Renal cortex interstitium (tissue), 15 donors: ENCODE measurements at places on chromosomes 4 and X.

GRCh38 chr4:77849278-77849965 lies 13.2 kb upstream of the MRPL1 start:
- no peak for DNase-seq

- no peak for DNase-seq
These were observed 124.1 kb upstream of the WDR1 start for GRCh38 chr4:10240691-10241090.

DNA sequence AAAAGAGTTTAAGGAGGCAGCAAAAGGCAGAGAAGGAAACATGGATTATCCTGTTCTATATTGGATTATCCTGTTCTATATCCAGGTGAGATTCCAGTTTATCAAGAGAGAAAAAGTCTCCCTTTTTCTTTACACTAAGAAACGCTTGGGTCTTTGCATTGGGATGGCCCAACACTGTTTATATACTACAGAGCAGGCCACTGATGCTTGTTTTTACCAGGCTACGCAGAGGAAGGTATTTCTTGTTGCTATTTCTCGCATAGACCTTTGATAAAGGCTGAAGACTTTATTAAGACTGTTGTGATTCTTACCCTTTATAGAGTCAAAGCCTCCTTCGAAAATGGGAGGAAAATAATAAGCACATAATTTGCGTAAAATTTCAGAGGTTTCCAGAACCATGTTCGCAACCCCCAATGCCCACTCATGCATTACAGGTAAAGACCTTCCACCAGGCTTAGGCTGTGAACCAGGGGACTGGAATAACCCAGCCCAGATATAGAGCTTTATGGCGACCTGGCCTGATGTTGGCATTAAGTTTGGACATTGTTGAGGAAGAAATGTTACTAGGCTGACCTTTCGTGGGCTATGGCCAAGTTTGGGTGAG lies 218.3 kb downstream of the PTTG2 start:
- DNase-seq = no peak

GRCh38 chr4:127852661-127853060 lies 28.0 kb upstream of the PLK4 start:
- no peak for DNase-seq

- no peak for DNase-seq
These were observed 651.1 kb downstream of the ANKRD50 start for GRCh38 chr4:124061413-124061812.

DNA sequence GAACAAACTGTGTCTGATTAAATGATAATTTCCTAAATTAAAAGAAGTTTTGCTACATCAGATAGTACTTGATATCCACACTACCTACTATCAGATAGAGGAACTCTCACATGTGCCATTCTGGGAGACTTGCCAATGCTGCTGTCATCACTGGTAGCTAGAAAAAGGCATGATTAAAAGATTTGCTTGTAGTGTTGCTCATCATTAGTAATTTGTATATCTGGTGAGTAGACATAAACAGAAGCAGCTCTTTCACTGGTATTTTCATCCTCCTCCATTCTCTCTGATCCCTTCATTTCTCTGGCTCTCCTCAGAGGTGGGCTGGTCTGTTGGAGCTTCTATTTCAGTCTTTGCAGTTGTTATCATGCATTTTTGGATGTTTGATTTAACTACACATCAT lies 56.0 kb downstream of the SPRY1 start:
- peak; percentile 14 for DNase-seq

DNA sequence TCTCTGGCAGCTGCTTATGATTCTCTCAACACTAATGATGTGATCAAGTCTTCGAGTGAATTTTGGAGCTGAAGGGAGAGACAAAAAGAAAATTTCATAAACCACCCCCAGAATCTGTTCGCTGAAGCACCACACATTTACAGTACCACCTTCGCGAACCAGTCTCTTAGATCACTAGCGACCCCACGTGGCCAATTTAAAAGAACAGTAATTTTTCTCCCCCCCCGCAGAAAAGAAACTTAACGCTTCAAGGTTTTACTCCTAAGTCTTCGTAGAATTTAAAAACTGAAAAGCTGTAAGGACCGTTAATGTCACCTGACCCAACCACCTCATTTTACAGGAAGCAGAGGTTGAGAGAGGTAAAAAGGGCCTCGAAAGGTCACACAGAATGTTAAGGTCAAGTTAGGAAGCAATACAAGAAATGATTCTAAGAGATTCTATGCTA lies 187.5 kb downstream of the QDPR start:
- DNase-seq = no peak

- no peak for DNase-seq
These were observed 25.9 kb upstream of the PASD1 start for GRCh38 chrX:151537572-151537971.

DNA sequence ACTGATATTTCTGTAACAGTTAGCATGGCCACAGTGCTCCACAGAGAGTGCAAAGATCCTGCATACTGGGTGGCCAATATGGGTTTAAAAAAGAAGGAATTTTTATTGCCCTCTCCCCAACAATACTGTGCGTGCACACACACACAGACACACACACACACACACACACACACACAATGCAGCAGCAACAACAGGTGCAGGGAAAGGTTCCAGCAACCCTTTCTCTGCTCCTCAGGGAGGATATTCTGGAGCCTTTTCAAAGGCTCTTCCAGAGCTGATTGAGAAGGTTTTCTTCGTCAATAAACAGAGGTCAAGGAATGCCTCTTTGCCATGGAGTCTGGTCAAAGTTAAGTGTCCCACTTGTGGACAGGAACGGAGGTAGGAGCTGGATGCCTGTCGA lies 84.8 kb upstream of the ZFP42 start:
- no peak for DNase-seq

GRCh38 chr4:99722725-99723124 lies 65.1 kb upstream of the C4orf54 start:
- DNase-seq = no peak

DNA sequence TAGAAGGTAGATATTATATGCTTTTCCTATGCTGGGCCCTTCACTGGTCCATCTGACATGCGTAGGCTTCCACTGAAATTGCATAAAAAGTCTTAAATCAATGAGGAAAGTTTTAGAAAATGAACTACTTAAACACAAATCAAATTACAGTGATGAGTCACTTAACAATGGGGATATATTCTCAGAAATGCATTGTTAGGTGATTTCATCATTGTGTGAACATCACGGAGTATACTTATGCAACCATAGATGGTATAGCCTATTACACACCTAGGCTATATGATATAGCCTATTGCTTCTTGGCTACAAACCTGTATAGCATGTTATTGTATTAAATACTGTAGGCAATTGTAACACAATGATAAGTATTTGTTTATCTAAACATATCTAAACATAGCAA lies 10.3 kb downstream of the STAP1 start:
- no peak for DNase-seq

DNA sequence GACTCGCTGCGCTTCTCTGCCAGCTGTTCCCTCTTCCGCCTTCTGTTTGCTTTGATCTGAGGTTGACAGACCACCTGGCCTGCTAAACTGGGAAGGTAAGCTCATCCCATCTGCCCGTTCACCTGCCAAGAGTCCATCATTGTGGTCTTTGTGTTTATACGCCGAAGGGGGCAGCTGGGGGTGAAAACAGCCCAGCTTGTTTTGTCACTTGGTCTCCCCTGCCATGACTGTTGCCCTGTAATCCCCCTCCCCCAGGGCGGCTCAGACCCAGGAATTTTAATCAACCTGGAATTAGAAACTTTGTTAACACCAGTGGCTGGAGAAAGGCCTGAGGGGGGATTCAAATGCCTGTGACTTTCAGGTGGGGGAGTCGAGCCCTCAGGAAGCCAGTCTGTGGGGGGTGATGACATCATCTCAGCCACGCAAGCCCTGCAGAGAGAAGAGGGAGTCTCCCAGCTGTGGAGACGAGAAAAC lies 333.3 kb downstream of the BCOR start:
- DNase-seq = no peak

DNA sequence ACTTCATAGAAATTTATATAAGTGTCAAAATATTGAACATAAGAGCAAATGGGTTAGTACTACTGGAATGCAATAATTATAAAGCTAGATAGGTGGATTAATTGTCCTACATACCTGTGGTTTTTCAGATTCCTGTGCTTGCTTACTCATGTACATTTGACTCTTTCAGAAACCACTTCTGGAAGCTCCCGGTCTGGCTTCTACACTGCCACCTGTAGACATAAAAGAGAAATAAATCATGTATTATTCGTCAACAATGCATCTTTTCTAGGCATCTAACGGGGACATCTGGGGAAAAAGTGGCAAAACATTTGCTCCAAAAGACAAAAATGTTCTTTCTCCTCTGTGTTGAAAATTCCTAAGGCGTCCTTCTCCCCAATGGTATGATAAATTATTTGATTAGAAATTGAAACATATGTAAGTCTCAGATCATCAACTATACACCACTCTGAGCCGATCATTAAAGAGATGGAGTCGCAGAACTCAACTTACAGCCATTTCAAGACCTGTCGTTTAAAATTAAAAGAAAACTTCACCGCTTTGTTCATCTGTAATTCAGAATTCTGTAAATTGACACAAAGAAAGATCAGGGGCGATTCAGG lies 648.7 kb upstream of the DIPK2B start:
- DNase-seq = peak; percentile 2

- DNase-seq = no peak
These were observed 38.1 kb upstream of the NOCT start for GRCh38 chr4:138977524-138977923.

DNA sequence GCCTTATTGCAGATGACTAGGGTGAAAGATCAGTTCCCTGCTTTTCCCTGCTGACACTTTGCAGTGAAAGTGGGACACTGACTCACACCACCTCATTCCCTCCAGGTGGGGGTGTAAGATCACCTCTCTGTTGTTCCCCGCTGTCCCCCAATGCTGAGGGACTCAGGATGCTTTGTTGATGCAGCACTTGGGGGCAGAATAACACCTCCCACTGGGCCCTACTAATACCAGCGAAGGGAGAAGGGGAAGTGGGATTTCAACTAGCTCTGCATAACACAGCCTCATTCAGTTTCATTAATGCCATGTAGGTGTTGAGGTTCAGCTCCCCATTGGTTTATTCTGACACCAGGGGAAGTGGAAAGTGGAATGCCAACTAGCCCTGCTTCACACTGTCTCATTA lies 43.6 kb upstream of the IL1RAPL2 start:
- DNase-seq = no peak

DNA sequence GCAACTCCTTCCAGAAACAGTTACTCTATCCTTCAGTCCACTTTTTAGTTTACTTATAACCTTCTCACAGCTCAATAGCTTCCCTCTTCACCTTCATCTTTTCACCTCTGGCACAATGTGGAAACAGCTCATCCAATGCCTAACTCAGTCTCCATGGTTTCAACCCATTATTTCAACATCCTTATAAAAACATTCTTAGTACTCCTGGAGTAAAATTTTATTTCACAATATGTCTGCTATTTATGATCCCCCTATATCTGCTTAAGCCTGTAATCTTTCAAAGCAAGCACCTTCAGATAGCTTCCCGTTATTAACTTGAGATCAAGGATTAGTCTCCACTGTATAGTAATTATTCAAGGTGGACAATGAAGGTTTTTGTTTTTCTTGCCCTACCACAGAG lies 156.3 kb downstream of the GASK1B start:
- DNase-seq = no peak

- no peak for DNase-seq
These were observed 133.2 kb downstream of the ARHGAP6 start for GRCh38 chrX:11532291-11533078.

DNA sequence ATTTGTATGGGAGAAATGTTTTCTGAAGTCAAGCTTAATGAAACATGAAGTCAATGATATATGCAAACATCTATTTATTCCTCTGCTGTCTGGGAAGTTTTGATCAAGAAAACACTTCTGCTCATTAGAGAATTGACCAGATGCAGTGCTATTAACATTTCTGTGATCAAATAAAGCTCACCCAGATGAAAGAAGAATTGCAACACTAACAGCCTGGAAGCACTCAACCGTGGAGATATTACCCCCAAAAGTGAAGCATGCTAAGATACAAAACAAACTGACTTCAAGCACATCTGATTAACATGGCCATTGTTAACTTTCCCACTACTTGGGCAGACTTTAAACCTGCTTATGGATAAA lies 73.7 kb upstream of the GUCY1A1 start:
- DNase-seq = no peak

DNA sequence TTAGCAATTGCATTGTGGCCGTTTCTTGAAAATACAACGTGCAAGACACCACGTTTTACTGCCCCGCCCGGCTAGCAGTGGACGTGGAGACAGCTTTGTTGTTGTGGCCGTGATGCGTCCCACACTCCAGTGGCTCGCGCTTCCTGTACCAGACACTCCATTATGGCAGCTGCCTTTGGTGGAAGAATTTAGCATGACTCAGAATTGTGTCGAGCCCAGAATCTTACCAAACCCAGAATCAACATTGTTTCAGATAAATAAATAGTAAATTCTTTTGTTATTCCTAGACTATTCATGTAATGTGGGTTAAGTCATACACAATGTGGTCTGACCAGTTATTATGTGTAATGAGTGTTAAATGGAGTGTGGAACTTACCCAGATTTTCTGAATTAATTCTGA lies 25.3 kb upstream of the S100P start:
- DNase-seq = no peak

DNA sequence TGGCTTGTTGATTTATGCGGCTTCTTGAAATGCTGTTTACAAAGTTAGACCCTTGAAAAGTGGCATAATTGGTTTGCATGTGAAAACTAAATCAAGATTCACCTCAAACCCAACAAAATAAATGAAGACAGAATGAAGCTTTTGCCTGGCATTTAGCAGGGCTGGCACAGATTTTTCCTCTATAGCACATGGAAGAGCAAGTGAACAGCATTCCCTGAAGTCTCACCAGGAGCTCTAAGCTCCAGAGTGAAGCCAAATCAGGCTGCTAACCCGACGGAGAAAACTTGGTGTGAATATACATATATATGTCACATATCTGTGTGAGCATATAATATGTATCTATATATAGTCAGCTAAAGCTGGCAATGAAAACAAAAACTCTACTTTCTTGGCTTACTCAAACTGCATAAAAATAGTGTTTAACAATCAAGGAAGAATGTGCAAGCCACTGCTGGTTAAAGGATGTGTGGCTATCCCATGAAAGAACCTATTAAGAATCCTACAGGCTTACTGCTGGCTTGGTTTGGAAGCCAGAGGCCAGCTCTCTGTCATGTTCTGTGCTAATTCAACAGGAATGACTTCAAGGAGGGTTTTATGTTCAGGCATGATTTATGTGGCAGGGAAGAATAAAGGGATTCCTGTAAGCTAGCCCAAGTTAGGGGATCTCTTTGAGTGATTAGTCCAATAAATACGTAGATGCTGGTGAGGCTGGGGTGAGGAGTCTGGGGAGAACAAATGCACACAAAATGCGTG lies 69.9 kb downstream of the MFAP3L start:
- no peak for DNase-seq

DNA sequence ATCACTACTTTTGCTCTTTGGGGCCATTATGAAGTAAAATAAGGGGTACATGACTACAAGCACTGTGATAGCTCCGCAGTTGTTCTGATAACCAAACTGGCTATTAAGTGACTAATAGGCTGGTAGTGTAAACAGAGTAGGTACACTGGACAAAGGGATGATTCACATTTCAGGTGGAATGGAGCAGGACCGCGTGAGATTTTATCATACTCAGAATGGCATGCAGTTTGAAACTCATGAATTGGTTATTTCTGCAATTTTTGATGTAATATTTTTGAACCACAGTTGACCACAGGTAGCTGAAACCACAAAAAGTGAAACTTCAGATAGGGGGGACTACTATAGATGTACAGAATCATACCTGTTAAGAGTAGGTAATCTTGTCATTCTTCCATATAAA lies 55.8 kb downstream of the PAK3 start:
- no peak for DNase-seq

GRCh38 chr4:75004755-75005668 lies 72.1 kb downstream of the PARM1 start:
- no peak for DNase-seq
